Pons (tissue), 1 donor: ENCODE measurements at places on chromosomes 2 and 18.

- no peak for DNase-seq
Measured at GRCh38 chr2:176626796-176627195, 357.6 kb downstream of the MTX2 start.

DNA sequence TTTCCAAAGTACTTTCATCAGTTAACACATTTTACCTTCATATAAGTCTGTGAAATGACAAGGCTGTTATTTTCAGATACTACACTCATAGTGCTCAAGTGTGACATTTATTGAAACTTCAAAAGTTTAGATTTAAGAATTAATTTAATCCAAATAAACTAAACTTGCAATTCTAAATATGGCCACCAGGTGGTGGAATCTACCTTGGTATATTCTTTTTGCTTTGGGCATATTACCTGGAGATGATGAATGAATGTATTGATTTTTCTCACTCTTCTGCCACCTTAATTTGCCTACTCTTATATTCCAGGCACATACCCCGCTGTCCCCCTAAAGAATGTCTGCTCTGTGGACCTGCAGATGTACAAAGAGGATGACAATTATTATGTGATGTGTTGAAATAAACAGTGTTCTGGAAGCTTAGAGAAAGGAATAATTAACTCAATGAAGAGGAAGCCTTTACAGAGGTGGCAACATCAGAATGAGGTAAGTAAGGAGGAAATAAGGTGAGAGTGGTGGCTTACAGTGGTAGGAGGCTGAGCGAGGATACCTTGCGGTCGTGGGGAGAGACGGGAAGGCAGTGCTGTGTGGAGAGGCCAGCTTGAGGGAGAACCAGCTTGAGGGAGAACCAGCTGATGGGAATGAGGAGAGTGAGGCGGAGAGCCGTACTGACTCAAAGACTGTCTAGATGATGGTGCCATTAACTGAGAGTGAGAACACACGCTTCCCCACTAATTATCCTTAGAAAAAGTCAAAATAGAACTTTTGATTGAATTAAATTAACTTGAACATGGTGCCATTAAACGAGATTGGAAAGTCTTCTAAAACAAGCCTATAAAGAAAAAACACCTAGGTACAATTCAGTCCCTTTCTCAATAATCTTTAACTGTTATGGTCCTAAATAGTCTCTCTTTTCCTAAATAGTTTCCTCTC is 179.5 kb downstream of the CELF4 start:
- DNase-seq: peak; percentile 49

DNA sequence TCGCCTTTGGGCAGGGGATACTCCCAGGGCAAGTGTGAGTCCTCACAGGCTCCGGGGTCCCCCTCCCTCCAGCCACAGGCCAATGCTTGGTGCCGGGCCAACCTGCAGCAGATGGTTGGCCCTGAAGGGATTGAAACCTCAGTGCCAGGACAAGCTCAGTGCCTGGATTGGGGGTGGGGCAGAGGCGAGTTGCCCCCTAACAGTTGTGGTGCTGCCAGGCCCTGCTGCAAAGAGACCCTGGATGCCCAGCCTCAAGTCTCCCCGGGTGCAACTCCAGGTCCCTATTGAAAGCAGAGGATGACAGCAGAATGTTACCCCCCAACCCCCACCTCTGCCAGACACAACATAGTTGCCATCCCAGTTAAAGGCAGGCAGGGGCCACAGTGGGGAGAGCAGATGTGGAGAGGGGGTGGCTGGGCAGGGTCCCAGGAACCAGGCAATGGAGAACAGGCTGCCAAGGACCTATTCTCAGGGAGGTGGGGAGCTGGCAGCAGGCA is 9.5 kb upstream of the RNF103 start:
- DNase-seq: no peak

GRCh38 chr2:33484042-33484621 is 7.7 kb downstream of the RASGRP3 start:
- DNase-seq: no peak

GRCh38 chr2:198143793-198144192 is 339.4 kb downstream of the PLCL1 start:
- peak; percentile 89 for DNase-seq

GRCh38 chr2:201759567-201759966 is 21.2 kb downstream of the ALS2 start:
- DNase-seq: no peak

DNA sequence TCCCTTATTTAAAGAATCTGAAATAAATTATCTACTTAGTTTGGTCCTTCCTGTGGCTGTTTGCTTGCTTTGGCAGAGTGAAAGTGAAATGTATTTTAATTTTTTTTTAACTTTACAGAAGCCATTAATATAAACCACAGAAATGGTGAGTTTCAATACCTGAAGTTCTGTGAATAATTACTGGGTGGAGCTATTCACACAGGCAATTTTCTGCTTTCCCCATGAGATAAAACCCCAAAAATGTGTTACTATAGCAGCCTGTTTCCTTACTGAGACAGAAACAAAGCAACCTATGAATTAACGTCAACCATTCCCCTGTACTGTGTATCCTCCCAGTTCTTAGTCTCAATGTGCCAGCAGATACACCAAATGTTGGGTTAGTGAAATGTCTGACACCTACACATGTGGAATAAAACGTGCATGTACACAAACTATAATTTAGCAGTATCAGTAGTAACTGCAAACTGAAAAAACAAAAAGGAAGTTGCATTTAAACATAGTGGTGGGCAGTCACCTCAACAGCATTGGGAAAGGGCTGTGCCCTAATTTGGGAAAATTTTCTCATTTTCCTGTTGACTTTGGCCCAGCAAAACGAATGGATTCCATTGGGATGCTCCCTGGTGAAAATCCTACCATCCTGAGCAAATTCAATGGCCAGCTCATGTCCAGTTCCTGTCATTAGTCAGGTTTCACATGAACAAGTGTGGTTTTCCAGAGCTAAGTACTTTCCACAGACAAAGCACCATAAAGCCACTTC is 73.1 kb upstream of the RMDN2 start:
- DNase-seq: no peak

DNA sequence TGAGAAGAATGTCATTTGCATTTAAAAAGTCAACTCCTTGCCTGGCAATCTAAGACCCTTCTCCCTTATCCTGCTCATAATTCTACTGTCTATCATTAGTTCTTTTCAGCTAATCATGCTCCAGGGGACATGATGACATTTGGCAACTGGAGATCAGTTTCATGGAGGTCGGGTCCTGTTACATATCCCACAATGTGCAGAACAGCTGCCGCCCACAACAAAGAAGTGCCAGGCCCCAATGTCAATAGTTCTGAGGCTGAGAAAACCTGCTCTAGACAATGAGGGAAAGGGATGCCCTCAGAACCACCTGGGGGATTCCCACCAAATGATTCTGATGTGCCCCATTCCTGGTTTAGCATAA is 53.4 kb upstream of the IL1RL1 start:
- DNase-seq: no peak

DNA sequence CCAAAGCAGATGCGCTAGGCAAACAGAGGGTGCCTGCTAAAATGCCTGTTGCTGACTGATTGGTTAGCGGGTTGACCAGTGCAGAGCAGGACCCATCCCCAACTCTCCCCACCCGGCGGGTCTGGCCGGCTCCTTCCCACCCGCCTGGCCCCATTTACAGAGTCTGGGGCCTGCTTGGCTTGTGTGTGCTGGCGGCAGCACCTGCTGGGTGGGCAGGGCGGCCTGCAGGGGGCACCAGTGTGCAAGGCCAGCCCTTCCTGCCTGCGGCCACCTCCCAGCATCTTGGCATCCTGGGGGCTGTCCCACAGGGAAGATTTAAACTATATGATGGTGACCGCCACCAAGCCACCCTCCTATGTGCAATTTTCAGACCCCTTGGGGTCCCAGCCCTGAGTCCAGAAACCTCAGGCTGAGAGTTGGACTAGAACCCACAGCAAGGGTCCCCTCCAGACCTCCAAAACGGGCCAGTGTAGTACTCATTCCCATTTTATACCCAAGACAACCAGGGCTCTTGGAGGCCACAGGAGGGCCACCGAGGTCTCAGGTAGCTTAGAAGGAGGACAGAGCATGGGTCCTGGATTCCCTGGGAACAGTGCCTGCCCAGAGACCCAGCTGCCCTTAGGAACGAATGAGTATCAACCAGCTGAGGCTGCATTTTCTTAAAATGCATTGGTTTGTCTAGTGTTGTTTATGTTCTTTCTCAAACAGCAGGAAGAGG is 173.6 kb downstream of the SMAD7 start:
- DNase-seq: peak; percentile 49

DNA sequence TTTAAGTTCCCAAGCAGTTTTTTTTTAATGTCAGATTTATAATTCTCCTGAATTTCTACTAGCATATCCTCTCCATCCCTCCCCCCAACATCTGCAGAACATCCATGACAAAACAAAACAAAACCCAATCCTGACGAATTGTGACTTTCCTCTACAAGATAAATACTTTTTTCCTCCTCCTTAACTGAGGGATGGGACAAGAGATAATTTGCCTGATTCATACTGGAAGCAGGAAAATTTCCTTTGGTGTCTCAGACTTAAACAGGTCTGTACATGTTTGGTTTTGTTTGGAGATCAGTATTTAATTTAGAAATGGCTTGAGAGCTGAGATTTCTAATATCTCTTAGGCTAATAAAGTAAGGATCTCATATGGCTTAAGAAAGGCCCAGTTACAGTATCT is 2.2 kb downstream of the CAVIN2 start:
- no peak for DNase-seq

- peak; percentile 63 for DNase-seq
Measured at GRCh38 chr2:144606466-144607095, 86.7 kb upstream of the ZEB2 start.

- DNase-seq: no peak
Measured at GRCh38 chr2:7984693-7985353, 697.0 kb upstream of the ID2 start.

DNA sequence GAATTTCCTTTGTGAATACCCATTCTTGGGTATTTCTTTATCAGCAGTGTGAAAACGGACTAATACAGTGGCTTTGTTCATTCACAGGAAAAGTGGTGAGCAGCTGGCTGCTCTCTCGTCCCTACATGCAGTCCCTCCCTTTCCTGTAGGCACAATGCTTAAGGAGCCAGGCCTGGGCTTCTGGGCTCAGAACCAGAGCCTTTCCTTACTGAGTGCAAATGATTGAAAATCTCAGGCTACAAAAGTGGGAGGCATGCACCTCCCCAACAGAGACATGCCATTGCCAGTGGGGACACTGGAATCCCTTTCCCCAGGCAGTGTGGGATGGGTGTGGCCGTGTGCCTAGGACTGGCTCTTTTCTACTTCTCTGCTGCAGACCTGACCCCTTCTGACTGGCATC is 61.3 kb downstream of the MCFD2 start:
- DNase-seq: no peak
